ENCODE measurements at places on chromosomes 13 and 19.

DNA sequence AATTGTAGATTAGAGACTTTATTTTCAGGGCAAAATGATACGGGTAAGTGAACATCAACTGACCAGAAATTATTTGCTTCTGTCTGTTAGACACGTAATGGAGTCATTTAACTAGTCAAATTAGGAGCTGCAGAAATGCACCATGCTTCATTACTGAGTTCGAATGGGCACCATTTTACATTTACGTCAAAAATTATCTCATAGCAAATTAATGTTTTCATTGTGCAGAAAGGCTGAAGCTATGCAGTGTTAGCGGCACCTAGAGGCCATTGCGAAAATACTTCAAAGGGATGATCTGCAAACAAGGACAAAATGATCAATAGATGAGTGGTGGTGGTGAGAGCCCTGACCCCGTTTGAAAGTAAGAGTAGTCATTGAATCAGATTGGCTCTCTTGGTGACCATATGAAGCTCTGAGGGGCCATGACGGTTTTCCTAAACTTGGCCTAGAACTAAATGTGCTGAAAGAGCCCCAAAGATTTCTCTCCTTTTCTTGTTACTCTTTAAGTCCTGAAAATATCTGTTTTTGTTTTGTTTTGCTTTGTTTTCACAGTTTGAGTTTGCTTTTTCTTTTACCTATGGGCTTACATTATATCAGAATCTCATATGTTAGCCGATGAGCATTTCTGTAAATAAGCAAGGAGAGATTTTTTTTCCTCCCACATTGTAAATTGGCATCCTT is 277.9 kb downstream of the ZNF536 start:
- no peaks in the 10 kb centered on the region for H3K4me1 ChIP-seq
- H3K36me3 ChIP-seq: no peaks in the 10 kb centered on the region
- no peak for DNase-seq
- H3K27me3 ChIP-seq: peaks cover 7% of the 10 kb centered on the region
- H3K27ac ChIP-seq: no peak overlapping the region

GRCh38 chr19:13215572-13216380 is 65.6 kb downstream of the IER2 start:
- peak; percentile 63 for DNase-seq
- H3K4me1 ChIP-seq: no peaks in the 10 kb centered on the region
- H3K27ac ChIP-seq: no peak overlapping the region
- H3K4me3 ChIP-seq: no peak overlapping the region
- no peaks in the 10 kb centered on the region for H3K27me3 ChIP-seq

- no peak overlapping the region for H3K4me3 ChIP-seq
- no peaks in the 10 kb centered on the region for H3K27me3 ChIP-seq
- DNase-seq: no peak
- no peaks in the 10 kb centered on the region for H3K36me3 ChIP-seq
- no peaks in the 10 kb centered on the region for H3K4me1 ChIP-seq
Observed at GRCh38 chr13:54004026-54004699, 975.5 kb downstream of the OLFM4 start.

GRCh38 chr13:40787062-40787461 is 2.3 kb upstream of the SLC25A15 start:
- H3K4me1 ChIP-seq: peaks cover 20% of the 10 kb centered on the region
- DNase-seq: no peak
- no peaks in the 10 kb centered on the region for H3K27me3 ChIP-seq
- no peak overlapping the region for H3K4me3 ChIP-seq
- no peaks in the 10 kb centered on the region for H3K36me3 ChIP-seq

- no peak overlapping the region for H3K4me3 ChIP-seq
- H3K27ac ChIP-seq: no peak overlapping the region
- peaks cover 3% of the 10 kb centered on the region for H3K27me3 ChIP-seq
- no peaks in the 10 kb centered on the region for H3K36me3 ChIP-seq
- peaks cover 3% of the 10 kb centered on the region for H3K4me1 ChIP-seq
Observed at GRCh38 chr19:17048885-17049453, 22.4 kb upstream of the CPAMD8 start.

DNA sequence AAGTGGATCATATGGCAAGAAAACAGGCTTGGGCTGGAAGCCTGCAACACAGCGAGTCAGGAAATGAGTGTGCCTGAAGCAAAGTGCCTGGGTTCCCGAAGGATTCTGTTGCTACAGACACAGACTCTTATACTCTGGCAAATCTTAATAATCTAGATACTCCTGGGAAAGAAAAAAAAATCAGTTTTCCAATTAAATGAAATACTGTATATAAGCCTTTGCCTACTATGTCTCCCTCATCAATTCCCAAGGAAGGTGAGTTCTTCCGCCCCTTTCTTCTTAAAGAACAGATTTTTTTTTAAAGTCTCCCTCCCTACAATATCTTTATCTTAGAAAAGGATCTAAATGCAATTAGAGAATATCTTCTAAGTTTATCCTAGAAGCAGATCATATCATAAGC is 10.3 kb downstream of the ZFP82 start:
- H3K4me3 ChIP-seq: no peak overlapping the region
- no peak for DNase-seq
- no peak overlapping the region for H3K27ac ChIP-seq
- peaks cover 50% of the 10 kb centered on the region for H3K36me3 ChIP-seq
- H3K27me3 ChIP-seq: no peaks in the 10 kb centered on the region
- no peaks in the 10 kb centered on the region for H3K4me1 ChIP-seq

DNA sequence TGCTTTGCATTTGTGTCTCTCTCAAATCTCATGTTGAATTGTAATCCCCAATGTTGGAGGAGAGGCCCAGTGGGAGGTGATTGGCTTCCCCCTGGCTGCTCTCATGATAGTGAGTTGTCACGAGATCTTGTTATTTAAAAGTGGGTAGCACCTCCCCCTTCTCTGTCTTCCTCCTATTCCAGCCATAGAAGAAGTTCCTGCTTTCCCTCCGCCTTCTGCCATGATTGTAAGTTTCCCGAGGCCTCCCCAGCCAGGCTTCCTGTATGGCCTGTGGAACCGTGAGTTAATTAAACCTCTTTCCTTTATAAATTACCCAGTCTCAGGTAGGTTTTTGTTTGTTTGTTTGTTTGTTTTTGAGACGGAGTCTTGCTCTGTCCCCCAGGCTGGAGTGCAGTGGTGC is 3.8 kb downstream of the LILRA4 start:
- no peaks in the 10 kb centered on the region for H3K36me3 ChIP-seq
- no peaks in the 10 kb centered on the region for H3K4me1 ChIP-seq
- DNase-seq: no peak
- H3K27ac ChIP-seq: no peak overlapping the region
- no peaks in the 10 kb centered on the region for H3K27me3 ChIP-seq
- H3K4me3 ChIP-seq: no peak overlapping the region

All from osteoblast (primary cell).